ENCODE measurements at places on chromosomes 2 and 18.
A peak's percentile ranks its signal among the peaks of the same experiment; 100 is the strongest.

DNA sequence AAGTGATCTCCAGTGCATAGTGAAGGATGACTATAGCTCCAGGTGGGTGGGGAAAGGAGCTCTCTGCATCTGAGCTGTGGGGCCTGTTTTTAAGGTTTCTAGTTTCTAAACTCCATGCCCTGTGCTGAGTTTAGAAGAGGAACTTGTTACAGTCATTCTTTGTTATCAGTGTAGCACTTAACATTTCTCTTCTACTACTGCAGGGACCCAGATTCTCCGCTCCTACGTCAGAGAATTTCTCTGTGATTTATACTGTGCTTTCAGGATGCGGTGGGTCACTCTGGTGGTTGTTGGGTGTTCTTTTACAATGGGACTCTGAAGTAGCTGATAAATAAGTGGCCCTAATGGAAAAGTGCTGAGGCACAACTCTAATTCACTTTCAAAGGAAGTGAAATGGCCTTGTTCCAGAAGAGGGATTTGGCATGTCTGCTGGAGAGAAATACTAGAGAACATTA lies 122.0 kb downstream of the WDSUB1 start:
- no peak for DNase-seq

DNA sequence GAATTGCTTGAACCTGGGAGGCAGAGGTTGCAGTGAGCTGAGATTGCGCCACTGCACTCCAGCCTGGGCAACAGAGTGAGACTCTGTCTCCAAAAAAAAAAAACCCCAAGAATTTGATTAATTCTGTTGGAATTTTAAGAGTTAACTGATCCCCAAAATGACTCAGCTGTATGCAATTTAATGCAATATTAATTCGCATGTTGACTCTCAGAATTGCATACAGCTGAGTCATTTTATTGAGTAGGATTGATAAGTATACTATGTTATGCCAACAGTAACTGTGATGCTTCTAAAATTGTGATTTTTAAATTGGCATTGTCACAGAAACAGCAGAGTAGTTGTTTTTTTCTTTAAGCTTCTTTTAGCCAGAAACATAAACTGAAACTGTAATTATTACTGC lies 19.6 kb downstream of the MSH2 start:
- DNase-seq: no peak

- no peak for DNase-seq
Measured at GRCh38 chr18:70296289-70296688, 7.4 kb downstream of the SOCS6 start.

- no peak for DNase-seq
Measured at GRCh38 chr2:138727956-138728355, 52.2 kb downstream of the NXPH2 start.

DNA sequence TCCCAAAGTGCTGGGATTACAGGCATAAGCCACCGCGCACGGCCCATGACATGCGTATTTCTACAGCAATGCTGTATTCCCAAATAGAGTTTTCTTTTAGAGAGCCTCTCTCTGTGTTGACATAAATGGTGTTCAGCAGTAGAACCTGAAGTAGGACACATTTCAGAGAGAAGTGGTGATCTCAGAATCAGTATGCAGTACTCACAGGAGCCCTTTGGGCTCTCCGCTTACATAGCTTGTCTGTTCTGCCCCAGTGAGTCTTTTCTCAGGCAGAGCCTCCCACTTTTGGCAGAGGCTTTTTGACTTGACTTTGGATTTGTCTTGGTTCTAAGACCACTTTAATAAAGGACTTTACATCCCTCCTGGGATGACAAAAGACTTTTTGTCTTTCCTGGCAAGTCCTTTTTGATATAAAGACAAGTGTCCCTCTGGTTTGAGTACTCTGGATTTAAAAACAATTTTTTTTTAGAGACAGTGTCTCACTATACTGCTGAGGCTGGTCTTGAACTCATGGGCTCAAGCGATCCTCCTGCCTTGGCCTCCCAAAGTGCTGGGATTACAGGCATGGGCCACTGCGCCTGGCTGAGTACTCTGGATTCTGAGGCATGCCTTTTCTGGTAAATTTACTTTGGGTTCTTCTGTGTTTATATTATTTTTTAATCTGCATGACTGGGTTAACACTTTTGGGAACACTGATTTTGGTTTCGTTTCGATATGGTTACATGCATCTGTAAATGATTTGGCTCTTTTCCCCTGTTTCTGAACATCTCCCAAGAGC lies 113.3 kb downstream of the SMAD2 start:
- no peak for DNase-seq

- DNase-seq: no peak
Measured at GRCh38 chr18:7618891-7619442, 51.9 kb downstream of the PTPRM start.

DNA sequence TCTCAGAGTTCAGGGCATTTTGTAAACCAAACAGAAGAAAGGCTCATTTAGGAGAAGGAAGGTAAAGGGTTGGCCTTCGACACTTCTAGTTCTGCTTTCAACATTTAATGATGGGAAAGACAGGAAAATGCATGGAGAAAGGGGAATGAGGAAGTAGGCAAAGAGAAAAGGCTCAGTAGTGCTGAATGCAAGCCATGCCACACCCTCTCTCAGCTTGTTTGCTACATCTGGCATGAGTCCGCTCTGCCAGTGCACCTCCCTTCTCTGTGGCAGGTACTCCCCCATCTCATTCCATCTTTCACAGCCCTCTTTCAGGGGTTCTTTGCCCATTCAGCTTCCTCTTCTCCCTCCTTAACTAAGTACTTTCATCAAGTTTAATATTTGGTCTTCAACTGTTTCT lies 120.9 kb upstream of the ITGB6 start:
- DNase-seq: no peak

GRCh38 chr18:2903006-2903405 lies 56.2 kb downstream of the EMILIN2 start:
- DNase-seq: no peak

DNA sequence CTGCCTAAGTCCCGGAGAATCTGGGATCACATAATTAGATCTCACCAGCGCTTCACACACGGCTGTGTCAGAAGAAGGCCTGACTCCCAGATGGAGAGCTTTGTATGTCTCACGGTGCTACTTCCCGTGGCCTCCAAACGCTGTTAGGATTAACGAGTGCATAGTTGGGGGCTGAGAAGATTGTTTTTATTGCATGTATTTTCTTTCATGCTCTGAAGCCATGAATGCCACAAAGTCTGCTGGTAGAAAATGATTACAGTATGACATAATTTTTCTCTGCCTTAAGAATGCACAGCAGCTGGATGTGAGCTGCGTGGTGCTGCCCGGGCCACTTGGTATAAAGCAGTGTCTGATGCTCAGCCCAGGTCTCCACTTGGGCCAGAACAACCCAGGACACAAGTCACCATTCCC lies 166.5 kb downstream of the SEPTIN10 start:
- no peak for DNase-seq

- peak; percentile 9 for DNase-seq
Measured at GRCh38 chr2:185990861-185991525, 252.4 kb downstream of the FSIP2 start.

GRCh38 chr2:173866874-173867618 lies 98.1 kb downstream of the SP3 start:
- DNase-seq: no peak

DNA sequence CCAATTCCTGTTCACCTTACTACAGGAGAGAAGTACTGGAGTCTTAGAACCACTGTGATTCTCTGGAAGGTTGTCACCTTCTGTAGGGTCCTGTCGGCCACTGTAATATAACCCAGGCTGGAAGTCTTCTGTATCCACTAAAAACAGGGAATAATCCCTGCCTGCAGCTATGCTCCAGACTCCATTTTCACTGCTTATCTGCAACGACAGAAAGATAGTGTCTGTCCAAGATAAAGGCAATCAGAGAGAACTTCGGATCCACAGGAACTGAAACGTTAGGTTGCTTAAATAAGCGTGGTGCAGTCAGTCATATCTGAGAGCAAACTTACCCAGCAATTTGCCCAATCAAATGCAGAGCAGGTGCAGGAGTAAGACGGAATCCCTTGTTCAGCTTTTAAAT lies 34.2 kb downstream of the ALS2 start:
- no peak for DNase-seq

DNA sequence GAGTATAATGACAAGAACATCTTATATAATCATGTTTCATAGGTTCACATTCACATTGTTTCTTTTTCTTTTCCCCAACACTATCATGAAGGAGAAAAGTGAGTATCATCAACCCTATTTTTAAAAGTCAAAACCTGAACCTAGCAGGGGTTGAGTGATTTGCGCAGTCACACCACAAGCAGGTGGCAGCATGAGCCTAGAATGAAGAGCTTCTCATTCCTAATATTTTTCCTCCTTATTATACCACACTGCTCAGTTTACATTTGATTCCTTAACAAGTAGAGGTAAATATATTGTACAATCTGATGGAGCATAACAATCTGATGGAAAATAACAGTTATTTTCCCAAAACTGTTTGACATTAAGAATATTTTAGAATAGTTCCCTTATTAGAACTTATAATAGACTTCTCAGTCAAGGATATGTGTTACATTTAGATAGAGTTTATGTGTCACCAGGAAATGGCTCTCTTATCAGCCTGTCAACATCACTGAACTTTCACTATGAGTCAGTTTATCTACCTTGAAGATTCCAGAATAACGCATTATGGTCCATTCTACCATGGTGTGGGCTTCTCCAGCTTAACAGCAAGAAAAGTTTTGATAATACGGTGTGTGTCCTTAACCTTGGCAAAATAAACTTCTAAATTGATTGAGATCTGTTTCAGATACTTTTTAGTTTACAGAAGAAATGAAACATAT lies 119.5 kb downstream of the NEB start:
- no peak for DNase-seq

- no peak for DNase-seq
Measured at GRCh38 chr2:121110924-121111323, 174.1 kb downstream of the TFCP2L1 start.

DNA sequence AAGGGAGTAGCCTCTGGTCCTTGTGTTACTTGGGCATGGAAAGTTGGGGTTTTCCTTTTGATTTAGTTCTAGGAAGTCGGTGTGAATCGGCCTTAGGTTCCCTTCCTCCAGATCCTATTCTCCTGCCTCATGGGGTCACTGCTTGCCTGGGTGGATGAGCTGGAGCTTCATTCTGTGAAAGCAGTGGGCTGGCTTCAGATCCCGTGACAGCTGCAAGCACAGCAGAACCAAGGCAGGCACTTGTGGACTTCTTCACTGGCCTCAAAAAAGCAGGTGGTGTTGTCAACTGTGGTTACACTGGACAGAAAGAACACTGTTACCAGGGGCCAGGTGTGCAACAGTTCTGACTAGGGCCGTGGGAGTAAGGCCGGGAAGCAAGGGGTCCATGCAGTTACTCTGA lies 243.4 kb downstream of the LDLRAD4 start:
- no peak for DNase-seq

GRCh38 chr2:128326346-128326745 lies 7.7 kb upstream of the HS6ST1 start:
- no peak for DNase-seq

DNA sequence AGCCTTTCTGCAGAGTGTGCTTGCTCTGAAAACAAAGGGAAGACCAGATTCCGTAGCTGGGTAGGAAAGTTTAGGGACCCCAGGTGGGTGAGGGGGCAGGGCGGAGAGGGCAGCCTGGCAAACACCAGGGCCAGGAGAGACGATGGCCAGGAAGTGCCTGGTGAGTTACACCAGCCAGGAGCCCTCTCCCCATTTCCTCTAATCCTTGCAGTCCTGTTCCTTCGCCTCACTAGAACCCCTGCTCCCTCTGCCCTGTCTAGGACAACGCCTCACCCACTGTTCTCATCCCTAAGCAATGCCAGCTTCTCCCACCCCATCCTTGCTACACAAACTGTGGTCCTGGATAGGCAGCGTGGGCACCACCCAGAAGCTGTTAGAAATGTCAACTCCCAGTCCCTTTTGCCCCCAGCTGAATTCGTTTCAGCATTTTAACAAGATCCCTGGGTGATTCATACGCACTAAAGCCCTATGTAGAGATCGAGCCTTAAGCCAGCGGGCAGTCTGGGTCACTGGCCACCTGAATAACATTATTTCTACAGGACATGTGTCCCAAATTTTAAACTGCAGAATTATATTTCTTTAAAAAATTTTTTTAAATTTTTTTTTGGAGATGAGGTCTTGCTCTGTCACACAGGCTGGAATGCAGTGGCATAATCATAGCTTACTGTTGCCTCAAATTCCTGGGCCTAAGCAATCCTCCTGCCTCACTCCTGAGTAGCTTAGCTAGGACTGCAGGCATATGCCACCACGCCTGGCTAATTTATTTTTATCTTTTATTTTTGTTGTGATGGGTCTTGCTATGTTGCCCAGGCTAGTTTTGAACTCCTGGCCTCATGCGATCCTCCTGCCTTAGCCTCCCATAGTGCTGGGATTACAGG lies 10.9 kb downstream of the WIPF1 start:
- DNase-seq: no peak

GRCh38 chr2:179817181-179817841 lies 44.1 kb downstream of the ZNF385B start:
- DNase-seq: no peak

DNA sequence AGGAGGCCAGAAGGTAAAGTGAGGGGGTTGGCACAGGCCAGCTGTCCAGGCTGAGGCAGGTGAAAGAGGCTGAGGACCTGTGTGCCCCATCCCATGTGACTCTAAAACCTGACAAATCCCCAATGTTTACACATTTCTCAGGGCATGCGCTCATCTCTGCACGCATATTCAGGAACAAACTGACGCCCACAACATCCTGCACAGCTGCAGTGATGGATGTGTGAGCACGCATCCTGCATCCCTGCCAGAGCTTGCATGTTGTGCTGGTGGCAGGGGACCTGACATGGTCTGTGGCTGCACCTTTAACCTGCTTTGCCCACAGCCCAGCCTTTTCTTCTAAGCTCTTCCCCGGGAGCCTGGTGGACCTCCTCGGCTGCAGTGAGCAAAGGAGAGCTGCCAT lies 83.1 kb downstream of the FBXO15 start:
- no peak for DNase-seq

GRCh38 chr18:31134988-31135529 lies 27.6 kb downstream of the DSC1 start:
- no peak for DNase-seq

- no peak for DNase-seq
Measured at GRCh38 chr2:15363734-15364133, 197.4 kb downstream of the NBAS start.

DNA sequence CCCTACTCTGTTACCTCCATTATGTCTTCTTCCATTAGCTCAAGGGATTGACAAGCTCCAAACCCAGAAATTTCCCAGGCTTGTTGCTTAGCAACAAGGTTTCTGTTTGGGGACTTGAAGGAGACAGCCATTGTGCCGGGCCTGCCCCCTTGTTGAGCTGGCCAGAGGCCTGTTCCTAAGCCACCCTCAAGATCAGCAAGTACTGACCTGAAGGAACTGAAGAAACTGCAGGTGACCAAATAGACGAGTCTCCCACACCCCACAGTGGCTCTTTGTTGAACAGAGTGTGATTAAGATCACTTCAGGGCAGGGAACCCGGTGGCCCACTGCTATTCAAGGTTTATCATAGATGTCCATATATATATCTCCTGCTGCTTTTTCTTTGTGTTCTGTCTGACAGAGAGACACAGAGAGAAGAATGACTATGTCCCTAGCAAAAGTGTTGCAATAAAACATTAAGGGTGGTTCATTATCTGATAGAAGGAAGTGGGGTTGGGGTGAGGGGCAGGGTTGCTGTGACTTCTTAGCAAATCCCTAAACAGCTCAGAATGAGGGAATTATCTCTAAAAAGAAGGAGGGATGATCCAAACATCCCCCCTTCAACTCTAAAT lies 69.2 kb downstream of the RNF144A start:
- no peak for DNase-seq

- no peak for DNase-seq
Measured at GRCh38 chr2:46386763-46387162, 89.6 kb downstream of the EPAS1 start.
